ENCODE measurements at places on chromosomes 4 and X.
A peak's percentile ranks its signal among the peaks of the same experiment; 100 is the strongest.

GRCh38 chr4:136831553-136831952 lies 700.7 kb downstream of the PCDH18 start:
- DNase-seq = no peak

DNA sequence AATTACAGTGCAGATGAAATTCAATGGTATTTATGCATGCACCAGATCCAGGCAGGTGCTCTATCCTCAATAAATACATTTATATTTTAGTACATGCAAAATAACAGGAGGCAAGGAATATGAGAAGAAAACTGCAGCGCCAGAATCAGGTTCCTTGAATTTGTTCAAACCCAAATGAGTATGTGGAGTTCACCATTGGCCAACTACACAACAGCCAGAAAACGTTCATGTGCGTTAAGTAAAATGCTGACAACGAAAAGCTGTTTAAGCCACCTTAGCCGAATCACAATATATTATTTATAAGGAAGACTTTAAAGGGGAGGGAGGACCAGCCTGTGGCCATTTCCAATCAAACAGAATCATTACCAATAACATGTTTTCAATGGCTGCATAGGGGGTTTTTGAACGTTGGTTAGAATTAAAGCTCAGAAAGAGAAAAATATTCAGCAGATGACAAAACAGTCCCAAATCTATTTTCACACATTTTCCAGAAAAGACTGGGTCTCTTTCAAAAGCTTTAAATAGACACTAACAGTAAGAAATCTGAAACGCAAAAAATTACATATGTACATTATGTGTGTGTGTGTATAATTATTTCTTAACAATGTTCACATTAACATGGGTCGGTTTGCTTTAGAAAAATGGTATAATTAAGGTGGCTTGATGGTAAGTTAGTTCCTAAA lies 171.9 kb downstream of the LDB2 start:
- DNase-seq = no peak

DNA sequence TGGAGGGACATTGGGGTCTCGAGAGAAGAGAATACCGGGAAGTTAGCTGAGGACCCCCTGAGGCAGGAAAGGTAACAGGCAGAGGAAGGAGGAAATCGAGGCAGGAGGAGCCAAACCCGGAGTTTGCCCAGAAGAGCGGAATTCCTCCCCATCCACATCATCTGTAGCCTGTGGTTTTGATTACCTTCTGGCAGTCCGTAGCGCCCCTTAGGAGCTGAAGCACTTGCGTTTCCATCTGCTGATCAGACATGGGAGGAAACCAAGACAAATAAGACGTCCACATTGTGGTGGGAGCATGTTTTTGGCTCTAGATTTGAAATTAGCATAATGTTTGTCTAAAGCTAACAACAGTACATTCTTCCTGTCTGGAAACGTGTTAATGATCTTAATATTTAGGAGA lies 26.8 kb upstream of the HMX1 start:
- no peak for DNase-seq

DNA sequence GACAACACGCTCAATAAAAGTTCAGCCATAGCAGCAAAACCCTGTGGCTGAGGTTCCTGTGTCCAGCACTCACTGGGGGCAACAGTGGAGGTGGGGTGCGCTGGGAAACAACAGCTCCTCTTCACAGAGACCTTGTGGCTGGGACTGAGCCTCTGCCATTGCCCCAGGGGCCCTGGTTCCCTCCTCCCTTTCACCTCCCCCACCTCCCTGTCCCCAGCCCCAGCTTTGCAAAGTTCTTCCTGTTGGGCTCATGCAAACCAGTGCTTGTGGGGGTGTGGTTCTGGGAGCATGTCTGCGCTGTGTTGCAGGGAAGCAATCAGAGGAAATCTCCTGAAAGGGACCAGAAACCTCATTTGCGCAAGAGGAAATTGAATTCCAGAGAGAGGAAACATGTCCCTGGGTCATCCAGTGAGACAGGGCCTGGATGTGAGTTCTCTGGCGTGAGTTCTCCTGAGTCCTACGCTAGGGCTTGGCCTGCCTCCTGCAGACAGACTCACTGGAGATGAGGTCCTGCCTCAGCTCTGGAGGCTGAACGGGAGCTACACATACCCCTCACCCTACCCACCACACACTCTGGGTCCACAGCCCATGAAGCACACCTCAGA lies 7.4 kb downstream of the FATE1 start:
- no peak for DNase-seq

- DNase-seq = no peak
Measured at GRCh38 chrX:46803140-46803539, 33.7 kb upstream of the RP2 start.

DNA sequence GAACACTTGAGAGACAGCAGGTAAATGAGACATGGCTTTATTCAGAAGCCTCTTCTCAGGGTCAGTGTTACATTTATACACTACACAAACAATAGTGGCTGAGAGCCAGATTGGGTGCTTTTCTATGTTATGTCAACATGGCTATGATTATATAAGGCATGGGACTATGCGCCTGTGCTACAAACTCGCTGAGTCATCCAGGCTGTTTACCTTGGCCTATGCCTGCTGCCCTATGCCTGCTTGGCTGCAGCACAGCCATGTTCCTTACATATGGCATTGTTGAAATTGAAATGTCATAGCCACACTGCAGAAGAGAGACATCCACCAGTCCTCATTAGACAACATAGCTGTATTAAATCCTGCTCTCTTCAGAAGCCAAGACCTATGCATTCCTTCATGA lies 236.3 kb upstream of the NWD2 start:
- peak; percentile 85 for DNase-seq

DNA sequence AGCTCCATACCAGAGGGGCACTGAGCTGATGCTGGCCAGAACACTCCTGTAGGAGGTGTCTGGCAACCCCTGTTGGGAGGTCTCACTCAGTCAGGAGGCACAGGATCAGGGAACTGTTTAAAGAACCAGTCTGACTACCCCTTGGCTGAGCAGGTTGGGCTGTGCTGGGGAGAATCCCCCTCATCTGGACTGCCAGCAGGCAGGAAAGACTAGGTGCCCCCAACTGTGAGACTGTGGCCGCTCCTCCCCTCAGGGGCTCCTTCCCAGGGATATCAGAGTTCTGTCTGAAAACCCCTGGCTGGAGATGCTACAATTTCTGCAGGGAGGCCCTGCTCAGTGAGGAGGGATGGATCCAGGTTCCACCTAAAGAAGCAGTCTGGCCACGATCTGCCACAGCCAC lies 245.3 kb downstream of the MAPK10 start:
- no peak for DNase-seq

DNA sequence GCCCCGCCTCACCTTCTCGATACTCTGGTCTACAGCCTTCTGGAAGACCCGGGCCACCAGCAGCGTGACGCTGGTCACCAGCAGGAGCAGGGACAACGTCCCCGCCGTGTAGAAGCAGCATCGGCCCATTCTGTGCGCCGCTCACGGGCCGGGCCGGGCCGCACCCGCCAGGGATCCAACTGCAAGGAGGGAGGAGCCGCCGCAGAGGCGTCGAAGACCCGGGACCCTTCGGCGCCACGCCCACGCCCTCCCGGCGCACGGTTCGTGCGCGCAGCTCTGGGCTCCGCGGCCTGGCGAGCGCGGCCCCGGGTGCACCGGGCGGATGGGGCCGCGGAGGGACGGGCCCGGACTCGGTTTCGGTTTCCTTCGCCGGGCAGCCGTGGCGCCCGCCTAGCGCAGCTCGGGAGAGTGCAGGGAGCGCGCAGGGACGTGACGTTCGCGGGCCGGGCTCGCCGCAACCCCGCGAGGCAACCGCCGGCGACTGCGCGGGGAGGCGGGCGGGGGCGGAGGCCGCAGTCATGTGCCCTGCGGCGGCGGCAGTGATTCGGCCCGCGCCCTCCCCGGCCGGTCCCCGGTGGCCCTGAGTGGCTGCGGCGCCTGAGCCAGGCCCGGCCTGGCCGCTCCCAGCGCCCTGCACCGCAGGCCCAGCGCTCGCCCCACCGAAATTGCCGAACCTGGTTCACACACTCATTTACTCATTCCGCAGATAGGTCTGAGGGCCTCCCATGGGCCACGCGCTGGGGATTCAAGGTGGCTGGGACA lies at the start of gene SCARB2:
Gene SCARB2, minus strand, starts transcription at position 410 of the 762 bp plus-strand sequence. Its CDS starts 281 bp downstream, at position 129.
- DNase-seq = peak; percentile 72

GRCh38 chr4:121712001-121712651 lies 15.3 kb upstream of the ANXA5 start:
- DNase-seq = no peak

Measured in DMS153 (cell line).